ENCODE measurements at places on chromosomes 12 and 14.

GRCh38 chr14:59132796-59133494, 55.5 kb upstream of the DAAM1 start:
- DNase-seq: peak; percentile 16

DNA sequence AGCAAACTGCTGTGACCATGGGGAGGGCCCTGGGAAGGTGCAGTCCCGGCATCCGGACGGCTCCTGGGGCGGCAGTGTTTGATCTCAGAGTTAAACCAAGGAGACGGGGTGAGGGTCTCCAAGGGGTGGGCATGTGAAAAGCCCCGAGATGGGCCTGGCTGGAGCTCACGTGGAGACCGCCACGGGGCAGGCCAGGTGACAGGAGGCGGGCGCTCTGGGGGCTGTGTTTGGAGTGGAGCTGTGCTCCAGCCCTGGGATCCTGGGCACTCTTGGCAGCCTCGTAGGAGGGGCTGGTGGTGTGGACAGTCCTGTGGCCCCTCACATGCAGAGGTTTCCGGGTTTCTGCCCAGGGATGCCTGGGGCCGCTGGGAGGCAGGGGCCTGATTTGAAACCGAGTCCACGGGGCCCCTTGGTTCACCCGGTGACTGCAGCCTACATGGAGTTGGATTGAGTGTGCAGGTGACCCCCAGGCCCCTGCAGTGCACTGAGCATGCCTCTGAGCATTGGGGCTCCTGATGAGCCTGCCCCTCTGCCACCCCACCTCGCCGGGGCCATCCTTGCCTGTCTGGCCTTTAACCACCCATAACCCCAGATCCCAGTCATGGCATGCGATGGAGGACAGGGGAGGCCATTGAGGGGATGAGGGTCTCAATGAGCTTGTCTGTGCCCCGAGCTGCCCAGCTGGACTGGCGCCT, 8.4 kb downstream of the KIF26A start:
- DNase-seq: no peak

DNA sequence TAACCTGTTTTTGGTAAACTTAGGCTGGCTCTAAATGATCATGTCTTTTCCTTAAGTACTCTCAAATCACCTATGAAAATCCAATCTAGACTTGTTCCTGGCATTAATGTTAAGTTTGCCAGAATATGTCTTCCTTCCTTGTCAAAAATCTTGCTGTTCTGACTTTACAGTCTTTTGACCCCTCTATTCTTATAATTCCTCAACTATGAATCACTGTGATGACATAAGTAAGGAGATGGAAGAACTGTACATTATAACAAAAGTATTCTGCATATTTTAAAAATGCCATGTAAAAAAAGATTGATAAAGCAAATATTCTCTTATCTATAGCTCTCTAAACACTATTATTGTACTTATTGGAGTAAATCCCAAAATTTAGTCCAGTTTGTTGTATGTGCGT, 51.4 kb upstream of the BAZ1A start:
- peak; percentile 27 for DNase-seq

DNA sequence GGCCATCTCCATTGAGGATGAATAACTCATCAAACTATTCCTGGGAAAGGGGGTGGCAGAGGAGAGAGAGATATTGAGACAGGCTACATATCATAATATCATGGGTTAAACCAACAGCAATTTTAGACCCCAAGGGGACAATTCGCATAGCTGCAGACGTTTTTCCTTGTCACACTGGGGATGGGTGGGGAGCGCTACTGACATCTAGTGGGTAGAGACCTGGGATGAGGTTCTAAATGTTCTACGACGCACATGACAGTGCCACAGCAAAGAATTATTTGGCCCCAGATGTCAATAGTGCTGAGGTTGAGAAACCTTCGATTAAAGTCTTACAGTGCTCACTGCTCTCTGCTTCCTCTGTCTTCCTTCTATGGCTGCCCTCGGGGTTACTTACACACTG, 425.6 kb downstream of the NRXN3 start:
- no peak for DNase-seq

GRCh38 chr12:69578283-69578682, 7.0 kb upstream of the CCT2 start:
- DNase-seq: no peak

GRCh38 chr12:26153421-26154154, 28.8 kb upstream of the BHLHE41 start:
- DNase-seq: peak; percentile 96

DNA sequence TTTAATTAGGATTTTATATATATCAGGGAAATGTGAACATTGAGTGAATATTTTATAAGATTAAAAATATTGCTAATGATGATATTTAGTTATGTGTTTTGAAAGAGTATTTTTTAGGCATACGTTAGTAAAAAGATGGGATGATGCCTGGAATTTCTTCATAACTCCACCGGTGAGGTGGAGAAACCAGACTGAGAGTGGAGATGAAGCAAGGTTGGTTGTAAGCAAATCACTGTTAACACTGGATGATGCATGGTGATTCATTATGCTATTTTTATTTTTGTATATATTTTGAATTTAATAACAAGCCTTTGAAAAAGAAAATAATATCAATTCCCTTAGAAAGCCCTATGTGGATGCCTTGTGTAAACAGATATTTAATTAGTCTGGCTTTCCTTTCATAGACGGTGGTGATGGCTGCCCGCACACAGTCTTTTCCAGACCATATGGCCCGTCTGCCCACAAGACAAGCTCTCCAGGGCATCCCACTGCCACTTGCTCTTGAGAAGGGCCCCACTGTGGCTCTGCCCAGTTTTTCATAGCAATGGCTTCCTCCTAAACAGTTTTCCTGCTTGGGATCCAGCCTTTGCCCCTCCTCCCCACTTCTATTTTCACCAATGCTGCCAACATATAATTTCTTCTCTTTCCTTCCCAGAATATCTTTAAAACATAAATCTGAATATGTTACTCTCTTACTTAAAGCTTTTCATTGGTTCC, 95.4 kb downstream of the HELB start:
- no peak for DNase-seq

DNA sequence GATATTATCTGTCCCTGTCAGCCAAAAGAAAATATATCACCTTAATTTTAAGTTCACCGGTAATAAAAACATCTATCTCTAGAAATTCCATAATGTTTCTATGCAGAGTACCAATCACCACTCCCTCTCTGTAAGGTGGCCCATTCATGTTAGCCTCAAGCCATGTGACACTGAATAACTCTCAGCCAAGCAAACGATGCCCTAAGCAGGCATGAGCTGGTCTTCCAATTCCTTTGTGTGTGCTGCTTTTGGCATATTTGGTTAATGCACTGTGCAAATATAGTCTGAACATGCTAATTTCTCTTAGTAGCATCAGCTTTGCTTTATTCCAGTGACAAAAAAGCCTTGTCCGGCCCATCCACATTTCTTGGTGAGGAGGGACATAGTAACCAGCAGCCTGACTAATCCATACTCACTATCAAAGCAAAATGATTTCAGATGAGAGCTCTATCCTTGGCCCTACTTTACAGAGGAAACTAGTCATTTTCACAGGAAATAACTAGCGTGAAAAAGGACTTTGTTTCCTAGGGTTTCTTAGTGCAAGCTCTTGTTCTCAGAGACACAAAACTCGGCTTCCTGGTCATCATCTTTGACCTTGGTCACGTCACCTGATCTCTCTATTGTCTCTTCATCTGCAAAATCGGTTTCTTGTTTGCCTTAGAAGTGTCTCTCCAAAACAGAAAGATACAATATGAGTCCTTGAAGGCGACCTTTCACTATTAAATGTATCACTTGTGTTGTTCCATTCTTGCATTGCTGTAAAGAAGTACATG, 59.2 kb upstream of the RTRAF start:
- no peak for DNase-seq

DNA sequence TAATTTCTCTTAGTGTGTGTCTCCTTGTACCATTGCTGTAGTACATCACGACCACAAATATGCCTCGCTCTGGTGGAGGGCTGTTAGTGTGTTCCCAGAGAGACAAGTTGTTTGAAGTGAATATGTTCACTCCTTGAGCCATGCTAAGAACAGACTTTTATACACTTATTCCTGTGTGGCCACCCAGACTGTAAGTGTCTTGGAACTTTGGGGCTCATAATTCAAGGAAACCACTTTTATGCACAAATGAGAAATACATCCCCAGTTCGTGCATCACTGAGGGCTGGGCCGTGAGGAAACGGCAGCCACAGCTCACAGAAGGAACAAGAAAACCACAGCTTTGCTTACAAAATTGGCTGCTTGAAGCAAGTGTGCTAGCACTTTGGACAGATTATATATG, 362.2 kb upstream of the DDHD1 start:
- DNase-seq: peak; percentile 76

DNA sequence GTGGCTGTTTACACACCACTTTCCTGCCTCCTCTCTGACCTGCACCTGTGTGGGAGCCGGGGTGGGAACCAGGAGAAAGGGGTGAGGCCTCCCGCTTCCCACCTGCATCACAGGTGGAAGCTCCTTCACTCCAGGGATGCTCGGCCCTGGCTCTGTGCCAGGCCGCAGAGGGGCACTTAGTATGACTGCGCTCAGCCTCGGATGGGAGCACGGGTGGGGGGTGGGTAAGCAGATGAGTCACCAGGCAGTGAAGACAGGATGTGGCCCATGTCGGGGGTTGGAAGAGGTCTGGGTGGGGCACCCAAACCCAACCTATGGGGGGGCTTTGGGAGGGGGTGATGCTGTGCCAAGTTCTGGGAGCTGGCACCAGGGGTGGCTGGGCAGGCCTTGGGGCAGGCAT, 7.4 kb upstream of the CYP46A1 start:
- DNase-seq: no peak

DNA sequence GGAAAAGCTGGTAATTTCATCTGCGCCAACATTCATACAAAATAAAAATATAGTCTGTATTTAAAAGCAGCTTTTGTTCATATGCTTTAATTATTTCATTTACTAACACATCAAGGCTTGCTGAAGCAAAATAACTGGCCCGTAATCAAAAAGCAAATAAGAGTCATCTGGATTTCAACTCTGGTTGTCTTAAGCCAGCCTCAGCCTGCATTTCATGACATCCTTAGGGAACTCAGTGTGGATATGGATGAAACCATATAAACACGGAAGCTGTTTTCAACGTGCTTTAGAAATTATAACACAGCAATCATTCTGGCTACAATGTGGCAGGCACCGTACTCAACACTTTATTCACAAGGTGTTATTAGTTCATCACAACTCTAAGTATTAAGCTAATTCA, 852 bp downstream of the COX16 start:
- no peak for DNase-seq

DNA sequence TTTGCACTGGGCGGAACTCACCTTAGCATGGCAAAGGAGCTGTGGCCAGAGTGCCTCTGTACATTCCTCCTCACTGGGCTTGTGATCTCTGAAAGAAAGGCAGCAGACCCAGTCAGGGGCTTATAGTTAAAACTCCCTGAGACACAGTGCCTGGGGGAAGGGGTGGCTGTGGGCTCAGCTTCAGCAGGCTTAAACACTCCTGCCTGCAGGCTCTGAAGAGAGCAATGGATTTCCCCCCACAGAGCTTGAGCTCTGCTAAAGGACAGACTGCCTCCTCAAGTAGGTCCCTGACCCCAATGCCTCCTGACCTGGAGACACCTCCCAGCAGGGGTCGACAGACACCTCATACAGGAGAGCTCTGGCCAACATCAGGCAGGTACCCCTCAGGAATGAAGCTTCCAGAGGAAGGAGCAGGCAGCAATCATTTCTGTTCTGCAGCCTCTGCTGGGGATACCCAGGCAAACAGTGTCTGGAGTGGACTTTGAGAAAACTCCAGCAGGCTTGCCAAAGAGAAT, 327.5 kb upstream of the SLC16A7 start:
- DNase-seq: no peak

- no peak for DNase-seq
These were observed 191.9 kb downstream of the EPS8 start for GRCh38 chr12:15597125-15597830.

DNA sequence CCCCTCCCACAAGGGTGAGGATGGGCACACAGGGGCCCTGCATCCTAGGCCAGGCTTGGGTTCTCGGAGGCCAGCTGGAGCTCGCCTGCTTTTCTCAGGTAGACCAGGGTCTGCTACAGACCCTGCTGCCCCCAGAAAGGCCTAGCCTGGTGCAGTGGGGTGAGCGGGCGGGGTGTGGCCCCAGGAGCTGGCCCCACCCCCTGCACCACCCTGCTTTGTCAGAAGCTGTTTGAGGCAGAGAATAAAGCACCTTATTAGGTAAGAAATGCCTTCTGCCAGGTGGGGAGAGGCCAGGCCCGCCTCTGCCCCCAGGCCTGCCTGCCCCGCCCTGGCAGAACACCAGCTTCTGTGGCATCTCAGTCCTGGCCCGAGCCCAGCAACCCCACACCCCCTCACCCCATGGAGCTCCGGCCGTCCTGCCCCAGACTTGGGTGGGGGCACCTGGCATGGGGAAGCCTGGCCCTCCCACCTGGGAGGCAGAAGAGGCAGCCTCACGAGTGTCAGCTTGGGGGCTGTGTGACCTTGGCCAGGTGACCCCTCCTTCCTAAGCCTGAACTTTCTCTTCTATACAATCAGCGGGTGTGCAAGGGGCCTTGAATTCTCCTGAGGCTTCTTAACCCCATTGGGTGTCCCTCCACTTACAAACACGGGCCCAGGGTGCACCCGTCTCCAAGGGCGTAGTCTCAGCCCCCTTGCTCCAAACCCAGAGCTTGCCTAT, 43.2 kb downstream of the KRT80 start:
- no peak for DNase-seq

DNA sequence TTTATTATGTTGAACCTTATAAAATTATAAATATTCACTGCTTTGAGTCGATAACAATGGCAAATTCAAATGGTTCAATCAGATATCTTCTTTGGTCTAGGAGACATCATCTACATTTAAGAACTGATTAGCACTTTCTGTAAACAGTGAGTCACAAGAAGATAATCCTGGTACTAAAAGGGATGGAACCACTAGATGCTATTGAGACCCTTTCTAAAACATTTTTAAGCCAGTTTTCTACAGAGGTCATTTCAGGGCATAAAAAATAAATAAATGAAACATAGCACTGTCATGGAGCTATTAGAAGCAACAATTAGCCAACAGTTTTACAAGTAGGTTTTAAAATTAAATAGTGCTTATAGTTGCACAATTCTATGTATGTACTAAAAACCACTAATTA, 212.2 kb downstream of the DUSP6 start:
- no peak for DNase-seq

- DNase-seq: peak; percentile 47
These were observed 234.2 kb upstream of the RGS6 start for GRCh38 chr14:71698027-71698426.

DNA sequence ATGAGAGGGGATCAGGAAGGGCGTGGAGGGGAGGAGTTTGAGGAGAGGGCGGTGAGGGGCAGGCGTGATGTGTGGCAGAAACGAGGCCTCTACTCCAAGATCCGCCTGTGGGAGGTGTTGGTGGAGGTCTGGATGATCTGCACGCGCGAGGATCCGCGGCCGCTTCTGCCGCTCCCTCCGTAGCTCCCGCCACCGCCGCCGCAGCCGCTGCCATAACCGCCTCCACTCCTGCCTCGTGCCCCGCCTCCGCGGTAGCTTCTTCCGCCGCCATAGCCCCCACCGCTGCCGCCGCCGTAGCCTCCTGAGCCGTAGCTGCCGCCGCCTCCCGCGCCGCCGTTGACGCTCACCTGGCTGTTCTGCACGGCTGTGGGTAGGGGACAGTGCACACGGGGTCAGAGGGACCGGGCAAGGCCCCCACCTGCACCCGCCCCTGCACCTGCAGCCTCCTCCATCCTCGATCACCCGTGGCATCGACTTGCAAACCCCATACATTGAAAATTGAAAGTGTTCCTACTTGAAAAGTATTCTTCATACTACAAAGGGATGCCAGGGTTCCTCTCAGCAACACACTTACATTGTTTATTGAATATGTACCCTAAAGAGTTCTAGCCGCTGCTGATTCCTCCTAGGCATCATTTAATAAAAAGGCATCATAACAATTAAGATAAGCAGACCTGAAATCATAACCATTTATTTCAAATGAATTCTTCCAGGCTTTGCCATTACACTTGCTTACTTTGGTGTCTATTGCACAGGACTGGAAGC, 11.1 kb upstream of the KRT1 start:
- no peak for DNase-seq
